ENCODE measurements at places on chromosomes 11 and 22.

- no peak for DNase-seq
These were observed 373.6 kb upstream of the DDI1 start for GRCh38 chr11:103662880-103663279.

DNA sequence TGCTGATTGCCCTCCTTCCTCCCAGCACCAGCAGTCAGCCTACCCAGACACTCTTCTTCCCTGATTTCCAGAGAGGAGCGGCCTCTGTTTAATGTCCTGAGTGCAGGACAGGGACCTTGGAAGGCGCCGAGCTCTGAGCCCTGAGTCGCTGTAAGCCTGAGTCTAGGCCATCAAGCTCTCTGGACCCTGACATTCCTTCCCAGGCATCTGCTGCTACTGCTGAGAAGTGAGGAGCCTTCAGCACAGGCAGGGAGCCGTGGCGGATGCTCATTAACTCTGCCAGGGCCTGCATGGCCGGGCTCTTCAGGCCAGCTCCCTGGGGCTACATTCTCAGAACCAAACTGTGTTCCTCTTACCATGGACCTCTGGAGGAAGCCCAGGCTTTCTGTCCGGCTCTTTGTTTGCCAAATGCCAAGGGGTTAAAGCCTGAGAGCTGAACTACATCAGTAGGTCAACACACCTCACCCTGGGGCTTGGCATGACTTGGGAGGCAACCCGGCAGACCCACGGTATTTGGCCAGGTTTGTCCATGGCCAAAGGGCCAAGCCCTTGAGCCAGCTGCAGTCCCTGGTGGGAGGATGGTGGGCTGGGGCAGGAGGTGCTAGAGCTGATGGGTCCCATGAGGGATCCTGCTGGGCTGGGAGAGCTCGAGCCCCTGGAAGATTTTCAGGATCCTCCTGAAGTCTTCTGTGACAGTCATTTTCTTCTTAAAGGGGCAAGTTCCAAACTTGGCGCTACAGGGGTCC, 721.4 kb downstream of the BRD1 start:
- no peak for DNase-seq

- peak; percentile 89 for DNase-seq
These were observed 574.7 kb downstream of the TBC1D22A start for GRCh38 chr22:47337161-47337621.

DNA sequence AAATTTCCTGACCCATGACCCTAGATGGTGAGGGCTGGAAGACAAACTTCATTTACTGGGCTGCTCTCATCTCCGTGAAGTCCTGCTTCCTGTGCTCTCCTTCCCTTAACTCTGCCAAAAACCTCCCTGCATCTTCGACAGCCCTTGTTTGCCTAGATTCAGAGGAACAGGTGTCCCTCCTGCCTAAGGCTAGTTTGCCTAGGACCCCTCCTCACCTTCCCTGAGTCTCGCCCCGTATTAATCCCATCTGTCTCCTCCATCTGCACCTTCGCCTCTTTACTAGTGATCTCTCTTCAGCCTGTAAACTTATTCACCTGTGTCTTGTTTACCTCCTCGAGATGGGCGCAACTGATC, 33.1 kb downstream of the EIF3F start:
- no peak for DNase-seq

GRCh38 chr11:100861212-100861611, 174.1 kb downstream of the ARHGAP42 start:
- no peak for DNase-seq

DNA sequence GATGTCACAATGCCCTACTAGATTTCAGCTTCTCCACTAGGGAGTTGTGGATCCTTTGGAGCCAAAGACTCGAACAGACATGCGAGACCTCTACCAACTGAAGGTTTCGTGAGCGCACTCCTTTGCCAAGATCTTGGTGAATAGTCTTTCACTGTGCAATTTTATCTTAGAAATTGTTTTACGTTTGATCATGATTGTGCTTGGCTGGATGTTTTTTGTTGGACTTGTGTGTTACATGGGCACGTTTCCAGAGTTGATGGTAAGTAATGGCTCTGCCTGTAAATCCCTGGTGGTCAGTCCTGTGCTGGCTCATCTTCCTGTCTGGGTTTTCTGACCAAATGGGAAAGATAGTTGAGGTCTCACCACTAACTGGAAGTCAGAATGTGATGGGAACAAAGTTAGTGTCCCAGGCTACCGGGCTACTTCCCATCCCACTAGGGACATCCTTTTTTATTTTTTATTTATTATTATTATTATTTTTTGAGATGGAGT, at the start of gene MISFA:
Gene MISFA, plus strand, starts transcription at position 51 of the 492 bp plus-strand sequence. Its CDS starts 140 bp downstream, at position 191.
- no peak for DNase-seq

Data from AG08395 (cell line).